BJ (cell line): ENCODE measurements at places on chromosomes 2 and 18. TPM values are rescaled to one million over a fixed set of nuclear protein-coding genes. Genes with fewer than 3 reads are reported as not detected.
A peak's percentile ranks its signal among the peaks of the same experiment; 100 is the strongest.

TANC1 gene
- 19.9 and 22.0 TPM in 2 replicates for polyA plus RNA-seq

MPP4 gene
- polyA plus RNA-seq = 3.8 and 5.9 TPM in 2 replicates

CRACDL gene
- not detected in 2 replicates for polyA plus RNA-seq

NDUFB3 gene
- polyA plus RNA-seq = 25.2 and 80.0 TPM in 2 replicates

ARHGAP28 gene
- 5.3 and 9.5 TPM in 2 replicates for polyA plus RNA-seq

ASPRV1 gene
- polyA plus RNA-seq = 0.17 and 0.29 TPM in 2 replicates

- no peak for DNase-seq
Measured at GRCh38 chr2:99862566-99862965, 279.8 kb downstream of the AFF3 start.

- no peak for DNase-seq
Measured at GRCh38 chr2:134348760-134349159, 94.9 kb downstream of the MGAT5 start.

DNA sequence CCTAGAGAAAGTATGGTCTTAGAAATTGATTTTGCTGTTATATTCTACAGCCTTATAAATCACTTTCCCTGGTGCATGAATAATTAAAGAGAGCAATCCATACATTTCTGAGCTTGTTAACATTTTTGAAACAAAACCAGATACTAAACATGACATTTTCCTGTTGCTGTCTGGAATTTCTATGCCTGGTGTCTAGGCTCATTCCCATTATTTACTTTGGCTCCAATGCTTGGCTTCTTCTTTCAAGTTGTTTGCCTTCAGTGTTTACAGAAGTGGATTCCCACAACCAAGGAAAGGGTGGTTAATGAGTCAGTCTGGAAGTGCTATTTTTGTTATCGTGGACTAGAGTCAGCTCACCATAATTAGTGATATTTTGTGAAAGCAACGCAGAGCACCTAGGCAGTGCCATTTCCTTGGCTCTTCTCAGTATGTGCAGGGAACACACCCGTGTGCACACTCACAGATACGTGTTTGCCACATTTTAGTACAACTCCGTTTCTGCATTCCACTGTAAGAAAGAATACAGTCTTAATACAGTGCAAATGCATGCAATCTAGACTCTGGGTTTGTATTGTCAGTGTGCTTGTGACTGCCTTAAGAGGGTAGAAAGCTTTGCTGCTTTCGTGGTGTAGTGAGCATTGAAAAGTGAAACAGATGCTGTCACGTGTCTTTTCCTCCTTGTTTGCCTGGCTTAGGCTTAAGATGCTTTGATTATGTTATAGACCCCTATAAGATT, 185.0 kb upstream of the RASGRP3 start:
- DNase-seq = peak; percentile 60

GRCh38 chr2:203175371-203175770, 63.4 kb upstream of the CYP20A1 start:
- DNase-seq = no peak

DNA sequence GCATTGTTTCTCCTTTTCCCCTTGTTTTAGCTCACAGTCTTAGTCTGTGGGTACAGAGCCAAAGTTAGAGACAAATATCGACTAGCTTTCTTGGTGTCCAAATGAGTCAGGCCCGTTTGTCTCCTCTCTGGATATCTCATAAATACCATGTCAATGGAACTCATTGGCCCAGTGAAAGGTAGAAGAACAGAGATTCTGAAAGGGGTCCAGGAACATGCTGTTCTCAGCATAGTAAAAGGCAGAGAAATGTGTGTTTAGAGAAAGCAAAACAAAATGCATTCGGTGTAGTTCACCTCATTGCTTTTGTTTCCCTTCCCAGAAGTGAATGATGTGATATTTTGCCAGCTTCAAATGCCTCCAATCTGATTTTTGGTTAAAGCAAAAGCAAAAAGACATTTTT, 238.6 kb upstream of the SLC8A1 start:
- DNase-seq = no peak

GRCh38 chr2:138121666-138122661, 157.7 kb downstream of the HNMT start:
- DNase-seq = no peak

DNA sequence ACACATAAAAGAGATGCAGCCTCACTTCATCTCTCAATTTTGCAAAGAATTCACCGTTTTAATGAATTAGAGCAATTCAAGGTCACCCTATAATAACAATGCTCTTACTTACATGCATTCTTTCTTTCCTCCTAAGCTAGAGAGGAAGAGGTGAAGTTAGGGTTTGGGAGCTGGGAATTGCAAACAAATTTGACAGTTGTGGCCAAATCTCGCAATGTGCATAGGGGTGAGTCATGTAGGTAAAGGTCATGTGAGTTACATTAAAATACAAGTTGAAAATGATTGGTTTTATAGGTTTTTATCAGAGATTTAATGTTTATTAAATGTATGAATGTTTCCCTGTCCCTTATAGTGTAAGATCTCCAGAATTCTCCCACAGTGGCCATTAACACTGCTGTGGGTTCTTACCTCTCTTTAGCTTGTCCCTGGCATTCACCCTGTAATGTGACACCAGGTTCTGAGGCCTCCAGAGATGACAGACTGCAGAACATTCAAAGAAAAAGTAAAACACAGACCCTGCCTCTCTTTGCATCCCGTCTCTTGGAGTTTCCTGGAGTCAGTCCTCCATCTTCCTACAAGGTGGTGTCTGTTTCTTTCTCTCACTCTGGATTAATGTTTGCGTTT, 53.7 kb upstream of the LGALSL start:
- no peak for DNase-seq

DNA sequence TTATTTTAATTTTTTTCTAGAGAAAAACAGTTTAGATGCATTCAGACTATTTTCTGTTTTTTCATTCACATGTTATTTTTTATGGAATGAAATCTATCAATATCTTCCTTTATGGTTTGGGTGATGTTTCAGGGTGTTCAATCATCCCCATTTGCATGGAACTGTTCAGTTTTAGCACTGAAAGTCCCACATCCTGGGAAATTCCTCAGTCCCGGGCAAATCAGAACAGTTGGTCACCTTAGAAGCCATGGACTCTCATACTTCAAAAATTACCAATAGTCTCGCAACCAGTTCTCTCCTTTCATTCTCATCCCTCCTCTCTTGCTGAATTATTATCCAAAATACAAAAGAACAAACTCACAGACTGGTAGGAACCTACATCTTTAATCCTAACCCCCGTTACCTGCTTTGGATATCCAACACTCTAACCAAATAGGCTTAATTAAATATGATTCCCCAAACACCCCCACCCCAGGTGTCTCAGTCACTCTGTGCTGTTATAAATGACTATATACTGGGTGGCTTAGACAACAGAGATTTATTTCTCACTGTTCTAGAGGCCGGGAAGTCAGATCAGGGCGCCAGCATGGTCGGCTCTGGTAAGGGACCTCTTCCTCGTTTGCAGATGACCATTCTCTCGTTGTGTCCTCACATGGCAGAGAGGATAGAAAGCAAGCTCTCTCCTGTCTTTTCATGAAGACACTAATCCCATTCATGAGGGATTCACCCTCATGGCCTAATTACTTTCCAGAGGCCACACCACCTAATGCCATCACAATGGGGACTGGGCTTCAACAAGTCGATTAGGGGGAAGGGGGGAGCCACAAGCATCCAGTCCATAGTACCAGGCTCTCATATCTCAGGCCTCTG, 57.7 kb upstream of the SLC1A4 start:
- DNase-seq = no peak

DNA sequence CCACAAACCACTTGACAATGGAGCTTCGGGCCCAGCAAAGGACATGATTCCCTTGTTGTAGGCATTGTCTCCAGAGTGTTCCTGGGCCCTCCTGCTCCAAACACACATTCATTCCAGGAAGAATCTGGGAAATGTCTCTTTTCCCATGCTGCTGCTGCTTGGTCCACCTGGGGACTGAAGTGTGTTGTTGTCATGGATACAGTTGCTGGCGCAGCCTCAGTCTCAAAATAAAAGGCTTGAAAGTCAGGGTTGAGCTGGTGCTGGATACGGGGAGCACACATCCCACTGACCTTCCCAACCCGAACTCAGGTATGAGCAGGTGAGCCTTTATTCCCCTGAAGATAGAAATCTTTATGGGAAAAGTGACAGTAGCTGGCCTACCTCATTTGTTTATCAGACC, 30.6 kb upstream of the SPP2 start:
- no peak for DNase-seq

DNA sequence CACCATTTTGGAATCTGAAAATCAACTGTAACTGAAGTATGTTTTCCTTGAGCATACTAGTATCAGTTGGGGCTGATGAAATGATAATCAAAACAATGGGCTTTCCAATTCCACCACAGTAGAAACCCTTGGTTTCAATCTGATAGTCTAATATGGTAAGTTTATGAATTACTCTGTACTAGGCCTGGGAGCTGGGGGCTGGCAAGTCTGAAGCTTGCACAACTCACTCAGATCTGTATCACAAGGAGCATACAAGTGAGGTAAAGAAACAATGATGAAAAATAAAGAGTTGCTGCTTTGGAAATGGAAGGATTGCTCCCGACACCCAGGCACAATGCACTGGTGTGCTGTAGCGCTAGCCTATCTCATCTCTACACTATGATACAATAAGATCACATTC, 19.4 kb downstream of the ZEB2 start:
- no peak for DNase-seq
